Glomerular endothelial cell (primary cell): ENCODE measurements at places on chromosomes 13 and 19.

DNA sequence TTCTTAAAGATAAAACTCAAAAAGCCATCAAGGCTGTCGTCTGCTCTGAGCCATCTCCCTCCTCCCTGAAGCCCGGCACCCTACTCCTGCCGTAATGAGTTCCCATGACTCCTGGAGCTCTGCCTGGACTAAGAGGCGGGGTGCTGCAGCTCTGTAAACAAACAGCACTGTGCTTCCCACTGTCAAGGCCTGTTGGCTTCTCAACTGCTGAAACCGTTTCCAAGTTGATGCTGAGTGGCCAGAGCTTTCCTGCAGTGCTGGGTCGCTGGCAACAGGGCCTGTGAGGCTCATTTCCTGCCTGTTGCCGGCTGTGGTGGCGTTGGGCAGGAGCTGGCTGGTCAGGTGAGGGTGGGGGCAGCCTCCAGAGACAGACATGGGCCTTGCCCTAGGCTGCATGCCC, 26.7 kb upstream of the ISYNA1 start:
- no peak for DNase-seq

- DNase-seq: no peak
These were observed 20.4 kb downstream of the POU2F2 start for GRCh38 chr19:42111811-42112210.

GRCh38 chr13:103062079-103062478, 4.1 kb downstream of the SLC10A2 start:
- DNase-seq: no peak

- DNase-seq: no peak
These were observed 666 bp upstream of the ZNF320 start for GRCh38 chr19:52898101-52898500.

DNA sequence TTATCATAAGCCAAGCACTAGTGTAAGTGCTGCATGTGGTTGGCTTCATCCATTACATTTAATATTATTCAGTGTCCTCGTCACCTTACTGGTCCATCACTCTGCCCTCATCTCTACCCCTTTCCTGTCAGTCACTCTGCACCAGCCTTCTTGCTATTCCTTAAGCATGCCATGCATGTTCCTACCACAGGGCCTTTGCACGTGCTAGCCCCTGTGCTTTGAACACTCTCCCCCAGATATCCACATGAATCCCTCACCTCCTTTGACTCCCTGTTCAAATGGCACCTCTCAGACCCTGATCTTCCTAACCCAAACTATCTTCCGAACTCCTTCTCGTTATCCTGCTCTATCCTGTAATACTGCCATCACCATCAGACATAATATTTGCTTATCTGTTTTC, 3.2 kb upstream of the RELB start:
- no peak for DNase-seq

DNA sequence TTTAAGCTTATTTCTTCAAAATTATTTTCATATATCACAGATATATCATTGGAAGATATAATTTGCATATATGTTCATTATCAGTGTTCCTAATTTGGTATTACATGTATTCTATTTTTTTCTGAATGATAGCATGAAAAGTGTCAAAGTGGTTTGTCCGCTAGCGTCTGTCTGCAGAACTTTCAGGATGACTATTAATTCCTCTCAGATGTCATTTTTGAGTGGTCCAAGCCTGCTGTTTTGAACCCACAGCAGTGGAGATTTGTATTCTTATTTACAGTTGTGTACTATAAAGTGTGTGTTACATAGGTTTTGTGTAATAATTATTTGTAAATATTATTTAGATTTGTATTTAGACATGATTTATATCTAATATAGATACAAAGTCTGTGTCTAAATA, 8.5 kb downstream of the UTP14C start:
- DNase-seq: no peak

- DNase-seq: no peak
These were observed 26.8 kb upstream of the MTIF3 start for GRCh38 chr13:27476943-27477703.

DNA sequence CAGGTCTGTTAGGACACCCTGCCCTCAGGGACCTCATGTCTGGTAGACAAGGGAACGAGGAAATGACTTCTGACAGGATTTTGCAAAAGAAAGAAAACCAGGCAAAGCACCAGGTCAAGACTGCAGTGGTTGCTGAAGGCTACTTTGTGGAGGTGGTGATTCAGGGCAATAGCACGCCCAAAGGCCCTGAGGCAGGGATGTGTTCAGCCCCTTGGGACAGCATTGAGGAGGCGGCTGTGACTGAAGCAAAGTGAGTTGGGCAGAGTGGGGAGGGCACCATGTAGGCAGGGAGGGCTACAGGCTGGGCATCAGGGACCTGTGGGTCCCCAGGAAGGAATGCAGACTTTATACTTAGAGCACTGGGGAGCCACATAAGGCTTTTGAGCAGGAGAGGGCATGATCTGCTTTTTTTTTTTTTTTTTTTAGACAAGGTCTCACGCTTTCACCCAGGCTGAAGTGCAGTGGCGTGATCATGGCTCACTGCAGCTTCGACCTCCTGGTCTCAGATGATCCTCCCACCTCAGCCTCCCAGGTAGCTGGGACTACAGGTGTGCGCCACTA, 10.8 kb upstream of the HOMER3 start:
- no peak for DNase-seq

DNA sequence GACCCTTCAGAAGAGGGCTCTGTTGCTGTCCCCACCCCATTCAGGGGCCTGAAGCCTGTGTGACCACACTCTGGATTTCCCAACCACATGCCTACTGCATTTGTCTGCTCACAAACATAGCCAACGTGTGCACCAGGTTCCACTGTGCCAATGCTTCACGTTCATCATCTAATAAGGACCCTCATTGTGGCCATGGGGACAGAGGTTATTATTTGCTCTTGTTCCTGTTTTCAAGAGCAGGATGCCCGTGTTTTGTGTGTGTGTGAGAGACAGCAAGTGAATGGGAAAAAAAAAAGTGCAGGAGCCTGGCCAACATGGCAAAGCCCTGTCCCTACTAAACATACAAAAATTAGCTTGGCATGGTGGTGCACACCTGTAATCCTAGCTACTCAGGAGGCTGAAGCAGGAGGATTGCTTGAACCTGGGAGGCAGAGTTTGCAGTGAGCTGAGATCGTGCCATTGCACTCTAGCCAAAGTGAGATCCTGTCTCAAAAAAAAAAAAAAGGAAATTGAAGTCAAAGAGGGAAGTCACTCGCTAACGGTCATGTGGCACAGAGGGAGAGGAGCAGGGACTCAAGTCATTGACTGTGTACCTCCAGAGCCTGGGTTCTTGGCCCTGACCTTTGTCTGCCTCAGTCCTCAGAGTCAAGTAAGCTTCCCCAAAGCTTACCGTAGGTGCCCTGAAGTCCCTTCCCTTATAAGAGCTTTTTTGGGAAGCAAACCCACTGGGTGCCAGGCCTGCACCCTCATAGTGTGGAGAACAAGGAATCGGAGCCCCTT, 6.9 kb downstream of the B3GNT8 start:
- DNase-seq: no peak

DNA sequence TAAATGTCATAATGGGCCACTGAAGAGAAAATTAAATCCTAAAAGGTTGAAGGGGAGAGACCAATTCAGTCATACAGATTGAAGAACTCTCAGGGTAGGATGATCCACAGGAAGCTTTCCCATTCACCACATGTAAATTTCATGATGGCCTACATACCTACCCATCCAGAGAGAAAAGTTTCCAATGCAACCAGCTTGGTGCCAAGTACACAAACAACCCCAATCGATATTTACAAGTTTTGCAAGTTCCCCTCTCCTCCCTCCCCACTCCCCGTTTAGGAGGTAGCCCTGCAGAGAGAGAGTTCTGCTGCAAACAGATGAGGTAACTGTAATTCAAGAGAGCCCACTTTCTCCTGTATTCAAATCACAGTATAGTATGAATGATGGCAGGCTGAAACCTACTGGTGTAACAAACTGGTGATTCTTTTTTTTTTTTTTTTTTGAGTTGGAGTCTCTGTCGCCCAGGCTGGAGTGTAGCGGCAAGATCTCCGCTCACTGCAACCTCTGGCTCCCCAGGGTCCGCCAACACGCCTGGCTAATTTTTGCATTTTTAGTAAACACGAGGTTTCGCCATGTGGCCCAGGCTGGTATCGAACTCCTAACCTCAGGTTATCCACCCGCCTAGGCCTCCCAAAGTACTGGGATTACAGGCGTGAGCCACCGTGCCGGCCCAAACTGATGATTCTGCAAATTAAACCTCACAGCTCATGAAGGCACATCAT, 14.4 kb downstream of the FOXO1 start:
- DNase-seq: no peak

DNA sequence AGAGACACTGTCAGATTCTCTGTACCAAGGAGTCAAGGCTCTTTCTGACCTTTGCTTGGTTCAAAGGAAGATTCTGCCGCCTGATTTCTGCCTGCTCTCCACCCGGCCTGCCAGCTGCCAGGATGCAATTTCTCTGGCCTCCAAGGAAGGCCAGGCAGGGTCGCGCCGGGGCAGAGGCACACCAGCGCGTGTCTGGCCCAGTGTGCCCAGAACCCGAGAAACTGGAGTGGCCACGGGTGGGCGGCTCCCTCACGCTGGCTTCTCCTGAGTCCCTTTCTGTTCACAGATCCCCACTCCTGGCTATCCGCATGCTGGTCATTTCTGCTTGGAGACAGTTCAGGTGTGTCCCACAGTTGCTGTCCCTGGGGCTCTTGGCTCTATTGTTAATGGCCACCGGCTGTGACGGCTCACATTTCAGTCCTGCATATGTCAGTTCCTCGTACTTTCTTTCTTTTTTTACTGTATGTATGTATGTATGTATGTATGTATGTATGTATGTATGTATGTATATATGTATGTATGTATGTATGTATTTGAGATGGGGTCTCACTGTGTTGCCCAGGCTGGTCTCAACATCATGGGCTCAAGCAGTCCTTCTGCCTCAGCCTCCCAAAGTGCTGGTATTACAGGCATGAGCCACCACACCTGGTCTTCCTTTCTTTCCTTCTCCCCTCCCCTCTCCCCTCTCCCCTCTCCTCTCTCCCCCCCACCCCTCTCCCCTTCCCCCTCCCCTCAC, 16.9 kb downstream of the TMPRSS9 start:
- DNase-seq: no peak

- DNase-seq: no peak
These were observed at the start of gene SSBP4 for GRCh38 chr19:18419195-18419698. Gene SSBP4, plus strand, starts transcription at chr19:18419398. Its CDS starts 251 bp downstream, at chr19:18419649.

DNA sequence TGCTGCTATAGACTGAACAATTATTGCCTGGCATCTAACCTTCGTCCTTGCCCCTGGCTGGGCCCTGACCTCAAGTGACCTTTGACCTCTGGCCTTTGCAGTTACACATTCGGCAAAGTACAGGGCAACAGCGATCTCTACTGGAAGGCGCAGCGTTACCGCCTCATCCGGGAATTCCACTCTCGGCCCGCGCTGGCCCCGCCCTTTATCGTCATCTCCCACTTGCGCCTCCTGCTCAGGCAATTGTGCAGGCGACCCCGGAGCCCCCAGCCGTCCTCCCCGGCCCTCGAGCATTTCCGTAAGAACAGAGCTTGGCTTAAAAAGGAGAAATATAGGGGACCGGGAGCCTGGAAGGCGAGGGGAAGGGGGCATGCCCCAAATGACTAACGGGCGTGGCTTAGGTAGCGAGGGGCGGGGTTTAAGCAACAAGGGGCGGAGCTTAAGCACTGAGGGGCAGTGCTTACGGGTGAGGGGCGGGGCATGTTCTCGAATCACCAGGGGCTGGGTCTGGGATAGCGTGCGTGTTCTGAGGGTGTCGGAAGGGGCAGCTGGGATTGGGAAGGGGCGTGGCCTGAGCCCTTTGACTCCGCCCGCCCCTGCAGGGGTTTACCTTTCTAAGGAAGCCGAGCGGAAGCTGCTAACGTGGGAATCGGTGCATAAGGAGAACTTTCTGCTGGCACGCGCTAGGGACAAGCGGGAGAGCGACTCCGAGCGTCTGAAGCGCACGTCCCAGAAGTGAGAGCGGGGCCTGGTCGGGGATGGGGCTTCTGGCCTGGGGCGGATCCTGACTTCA, 52.7 kb downstream of the TRPM4 start:
- no peak for DNase-seq

DNA sequence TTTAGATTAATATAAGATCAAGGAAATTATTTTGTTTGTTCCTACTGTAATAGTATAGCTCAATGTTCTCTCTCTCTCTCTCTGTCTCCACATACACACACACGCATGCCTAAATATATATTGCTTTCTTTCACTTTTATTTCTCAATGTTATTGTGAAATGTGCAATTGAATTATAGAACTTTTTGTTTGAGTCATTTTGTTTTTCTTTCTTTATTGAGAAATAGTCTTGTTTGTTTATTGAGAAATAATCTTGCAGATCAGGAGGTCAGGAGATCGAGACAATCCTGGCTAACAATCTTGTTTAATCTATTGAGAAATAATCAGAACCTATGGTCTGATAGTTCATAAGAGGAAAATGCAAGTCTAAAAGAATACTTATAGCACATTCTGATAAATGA, 1581.3 kb downstream of the EFNB2 start:
- no peak for DNase-seq

GRCh38 chr13:26254583-26255111, 718 bp downstream of the CDK8 start:
- no peak for DNase-seq

DNA sequence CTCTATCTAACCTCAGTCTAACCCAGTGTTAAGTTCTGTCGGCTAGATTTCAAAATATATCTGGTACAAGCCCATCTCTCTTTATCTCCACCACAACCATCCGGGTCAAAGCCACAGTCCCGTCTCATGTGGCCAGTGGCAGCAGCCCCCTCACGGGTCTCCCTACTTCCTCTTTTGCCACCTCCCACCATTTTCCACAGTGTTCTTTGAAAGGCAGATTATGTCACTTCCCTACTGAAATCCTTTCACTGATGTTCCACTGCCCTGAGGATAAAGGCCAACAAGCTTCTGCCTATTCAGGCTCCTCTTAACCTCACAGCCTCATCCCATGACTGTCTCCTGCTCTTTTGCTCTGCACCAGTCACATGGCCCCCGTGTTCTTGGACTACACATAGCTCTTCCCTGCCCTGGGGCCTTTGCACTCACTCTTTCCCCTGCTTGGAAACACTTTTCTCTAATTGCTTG, 117.2 kb downstream of the UBL3 start:
- DNase-seq: no peak

DNA sequence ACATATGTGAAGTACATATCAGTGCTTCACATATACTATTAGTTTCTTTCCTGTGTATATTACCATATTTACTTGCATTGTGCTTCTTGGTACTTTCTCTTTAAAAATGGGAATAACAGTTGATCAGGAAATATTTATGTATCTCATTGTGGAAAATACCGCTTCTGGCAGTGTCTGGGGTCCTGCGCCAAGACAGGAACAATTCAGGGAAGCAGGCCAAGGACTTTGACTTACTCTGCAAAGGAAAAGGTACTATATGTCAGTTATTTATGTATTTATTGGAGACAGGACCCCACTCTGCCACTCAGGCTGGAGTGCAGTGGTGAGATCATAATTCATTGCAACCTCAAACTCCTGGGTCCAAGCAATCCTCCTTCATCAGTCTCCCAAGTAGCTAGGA, 57.7 kb upstream of the NBEA start:
- DNase-seq: no peak

GRCh38 chr13:48278806-48279205, 24.7 kb upstream of the RB1 start:
- DNase-seq: peak; percentile 29

- no peak for DNase-seq
These were observed 13.3 kb downstream of the KCNC3 start for GRCh38 chr19:50315773-50316448.
